CD4-positive, alpha-beta T cell treated with Interleukin-4 for 1 hour (primary cell): ENCODE measurements at places on chromosomes 2 and 18.

GRCh38 chr2:201228271-201228911 lies 31.9 kb upstream of the CASP8 start:
- no peak for DNase-seq

GRCh38 chr2:96407041-96407918 lies 71.7 kb downstream of the NCAPH start:
- DNase-seq = peak; percentile 82

GRCh38 chr2:37322368-37322767 lies 2.3 kb downstream of the PRKD3 start:
- no peak for DNase-seq

GRCh38 chr18:5469340-5469739 lies 74.5 kb downstream of the EPB41L3 start:
- no peak for DNase-seq

DNA sequence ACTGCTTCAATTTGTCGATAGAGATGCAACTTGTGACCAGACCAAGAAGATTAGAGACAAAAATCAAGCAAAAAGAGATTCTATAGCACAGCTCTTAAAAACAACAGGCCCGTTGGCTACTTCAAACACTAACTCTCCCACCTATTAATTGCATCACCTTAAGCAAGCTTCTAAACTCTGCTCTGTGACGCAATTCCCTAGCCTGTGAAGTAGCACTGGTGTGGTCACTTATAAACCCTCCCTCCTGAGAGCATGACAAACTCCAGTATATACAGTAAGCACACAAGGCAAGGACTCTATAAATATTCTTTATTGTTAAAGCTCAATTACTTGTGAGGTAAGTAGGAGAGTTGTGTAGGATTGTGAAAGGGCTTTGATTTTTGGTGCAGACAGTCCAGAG lies 72.3 kb downstream of the CMPK2 start:
- DNase-seq = no peak
